Breast epithelium (tissue), 4 donors: ENCODE measurements at places on chromosomes 7 and 10. TPM values are rescaled to one million over a fixed set of nuclear protein-coding genes. Genes with fewer than 3 reads are reported as not detected.
A peak's percentile ranks its signal among the peaks of the same experiment; 100 is the strongest.

GRCh38 chr10:118753331-118754228, 1.2 kb downstream of the CACUL1 start:
- DNase-seq = peak; percentile 81

GRCh38 chr7:111363099-111363498, 199.2 kb downstream of the IMMP2L start:
- DNase-seq = no peak

GRCh38 chr10:8225187-8225586, 170.7 kb downstream of the GATA3 start:
- DNase-seq = no peak

- no peak for DNase-seq
Measured at GRCh38 chr10:53808677-53809372, 992.2 kb downstream of the PCDH15 start.

DNA sequence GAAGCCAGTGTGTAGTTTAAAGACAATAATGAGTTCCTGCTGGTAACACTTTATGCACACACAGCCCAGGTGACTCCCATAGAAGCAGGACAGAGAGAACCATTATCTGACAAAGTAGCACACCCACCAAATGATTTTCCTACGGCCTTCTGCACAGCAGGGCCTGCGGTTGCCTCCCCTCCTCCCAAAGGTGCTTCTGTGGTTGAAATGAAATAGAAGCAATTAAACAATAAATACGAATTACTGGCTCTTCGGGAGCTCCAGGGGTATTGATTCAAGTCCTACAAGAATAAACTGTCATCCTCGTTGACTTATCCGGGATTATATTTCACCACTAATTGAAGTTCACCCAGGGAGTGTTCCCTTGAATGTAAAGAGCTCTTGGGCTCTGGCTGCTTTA, 172.1 kb downstream of the ACTR3B start:
- DNase-seq = no peak

GRCh38 chr7:132577206-132578049, 1.2 kb upstream of the PLXNA4 start:
- DNase-seq = no peak

DNA sequence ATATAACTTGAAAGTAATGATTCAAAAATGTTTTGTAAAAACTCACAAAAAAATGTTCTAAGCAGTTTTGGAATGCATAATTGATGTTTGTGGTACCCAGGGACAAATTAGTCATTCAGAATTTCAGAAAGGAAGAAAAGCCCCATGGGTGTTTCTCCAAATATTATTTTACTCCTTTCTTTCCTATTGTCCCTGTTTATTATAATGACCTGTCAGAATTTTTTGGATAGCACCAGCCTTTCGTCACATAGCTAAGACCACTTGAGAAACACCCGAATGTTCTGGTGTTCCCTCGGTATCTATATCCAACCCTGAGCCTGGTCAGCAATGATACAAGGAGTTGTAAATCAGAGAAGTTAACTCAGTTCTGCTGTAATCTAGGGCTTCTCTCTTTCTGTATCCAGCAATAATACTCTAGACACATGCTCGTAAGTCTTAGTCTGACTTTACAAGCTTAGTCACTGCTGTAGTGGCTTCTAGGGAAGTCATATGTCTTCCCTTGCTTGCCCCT, 64.8 kb upstream of the MEOX2 start:
- no peak for DNase-seq

GRCh38 chr7:128066395-128066794, 35.2 kb upstream of the LRRC4 start:
- no peak for DNase-seq

GRCh38 chr7:47043304-47043703, 538.6 kb downstream of the TNS3 start:
- DNase-seq = no peak

DNA sequence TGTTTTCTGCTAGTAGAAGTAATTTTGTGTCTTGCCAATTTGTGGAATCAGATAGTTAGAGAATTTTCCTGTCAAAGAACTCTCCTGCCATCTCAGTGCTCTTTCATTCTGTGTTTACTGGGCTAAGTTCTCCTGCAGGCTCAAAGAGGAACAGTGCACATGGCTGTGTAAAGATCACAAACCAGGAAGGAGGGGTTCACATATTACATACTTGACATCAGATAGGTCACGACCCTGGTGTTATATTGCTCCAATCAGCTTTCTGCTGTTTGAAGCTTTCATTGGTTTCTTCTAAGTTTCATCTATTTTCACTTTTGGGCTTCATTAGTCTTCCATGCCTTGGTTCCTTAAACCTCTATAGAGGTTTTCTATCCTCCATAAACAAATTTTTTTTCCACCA, 13.5 kb upstream of the ELMO1 start:
- DNase-seq = no peak

DNA sequence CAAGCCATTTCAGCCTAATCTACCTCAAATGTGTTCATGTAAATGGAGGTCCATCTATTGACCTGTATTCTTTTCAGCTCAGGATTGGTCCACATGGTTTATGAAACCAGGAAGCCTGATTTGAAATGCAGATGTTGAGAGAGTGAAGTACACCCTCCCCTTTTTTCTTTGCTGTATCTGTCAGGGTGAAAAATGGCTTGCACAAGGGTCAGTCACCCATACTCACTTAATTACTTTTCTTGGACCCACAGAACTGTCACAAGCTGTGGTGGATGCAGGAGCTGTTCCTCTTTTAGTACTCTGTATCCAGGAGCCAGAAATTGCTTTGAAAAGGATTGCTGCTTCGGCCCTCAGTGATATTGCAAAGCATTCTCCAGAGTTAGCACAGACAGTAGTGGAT, 41.2 kb downstream of the SPAG6 start:
- DNase-seq = no peak

GRCh38 chr10:87092861-87093631, 1.6 kb downstream of the GLUD1 start:
- no peak for DNase-seq

DNA sequence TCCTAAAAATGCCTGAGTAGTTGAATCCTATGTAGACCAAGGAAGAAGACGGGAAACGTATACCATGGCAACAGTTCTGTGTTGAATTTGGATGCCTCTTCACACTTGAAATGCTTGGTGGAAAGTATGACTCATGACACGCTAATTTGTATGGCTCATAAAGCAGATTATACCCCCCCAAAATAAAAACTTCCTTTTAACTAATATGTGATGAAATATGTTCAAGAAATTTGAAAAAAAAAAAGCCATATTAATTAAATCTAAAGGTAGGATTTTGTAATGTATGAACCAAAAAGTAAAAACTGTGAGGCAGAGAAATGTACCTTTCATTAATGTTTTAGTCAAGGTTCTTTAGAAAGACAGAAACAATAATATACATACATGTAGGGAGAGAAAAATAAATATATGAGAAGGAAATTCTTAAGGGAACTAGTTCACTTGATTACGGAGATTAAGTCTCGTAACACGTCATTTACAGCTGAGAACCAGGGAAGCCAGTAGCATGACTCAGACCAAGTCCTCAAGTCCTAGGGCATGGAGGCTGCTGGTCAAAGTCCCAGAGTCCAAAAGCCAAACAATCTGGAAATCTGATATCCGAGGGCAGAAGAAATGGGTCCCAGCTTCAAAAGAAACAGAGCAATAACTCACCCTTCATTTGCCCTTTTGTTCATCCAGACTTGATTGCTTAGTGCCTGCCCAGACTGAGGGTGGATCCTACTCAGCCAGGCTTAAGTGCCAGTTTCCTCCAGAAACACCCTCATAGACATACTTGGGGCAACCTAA, 485.1 kb downstream of the SEMA3D start:
- DNase-seq = no peak

GRCh38 chr7:39811161-39811614, 138.9 kb upstream of the CDK13 start:
- peak; percentile 28 for DNase-seq

DNA sequence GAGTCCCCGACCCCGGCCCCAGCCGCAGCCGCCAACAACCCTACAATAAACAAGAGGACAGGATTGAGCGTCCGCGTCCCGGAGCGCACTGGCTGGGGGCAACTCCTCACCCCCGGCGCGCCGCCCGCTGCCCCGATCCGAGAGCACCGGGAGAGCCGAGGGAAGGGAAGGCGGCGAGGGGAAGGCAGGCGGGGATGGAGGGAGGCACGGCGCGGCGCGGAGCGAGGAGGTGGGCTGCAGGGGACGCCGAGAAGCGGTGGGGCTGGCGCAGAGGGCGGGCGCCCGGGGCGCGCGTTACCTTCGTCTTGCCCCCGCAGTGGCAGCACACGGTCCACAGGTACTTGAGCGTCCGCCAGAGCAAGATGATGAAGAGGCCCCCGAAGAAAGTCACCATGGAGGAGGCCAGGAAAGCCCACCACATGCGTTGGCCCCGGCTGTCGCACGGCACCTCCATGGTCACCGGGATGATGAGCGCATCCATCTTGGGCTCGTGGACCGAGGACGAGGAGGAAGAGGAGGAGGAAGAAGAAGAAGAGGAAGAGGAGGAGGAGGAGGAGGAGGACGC, 559 bp downstream of the KCNMA1 start:
- DNase-seq = no peak

GRCh38 chr7:1845536-1846311, 175.6 kb downstream of the ELFN1 start:
- peak; percentile 38 for DNase-seq

GRCh38 chr10:32953277-32953927, 4.6 kb downstream of the ITGB1 start:
- DNase-seq = no peak

DNA sequence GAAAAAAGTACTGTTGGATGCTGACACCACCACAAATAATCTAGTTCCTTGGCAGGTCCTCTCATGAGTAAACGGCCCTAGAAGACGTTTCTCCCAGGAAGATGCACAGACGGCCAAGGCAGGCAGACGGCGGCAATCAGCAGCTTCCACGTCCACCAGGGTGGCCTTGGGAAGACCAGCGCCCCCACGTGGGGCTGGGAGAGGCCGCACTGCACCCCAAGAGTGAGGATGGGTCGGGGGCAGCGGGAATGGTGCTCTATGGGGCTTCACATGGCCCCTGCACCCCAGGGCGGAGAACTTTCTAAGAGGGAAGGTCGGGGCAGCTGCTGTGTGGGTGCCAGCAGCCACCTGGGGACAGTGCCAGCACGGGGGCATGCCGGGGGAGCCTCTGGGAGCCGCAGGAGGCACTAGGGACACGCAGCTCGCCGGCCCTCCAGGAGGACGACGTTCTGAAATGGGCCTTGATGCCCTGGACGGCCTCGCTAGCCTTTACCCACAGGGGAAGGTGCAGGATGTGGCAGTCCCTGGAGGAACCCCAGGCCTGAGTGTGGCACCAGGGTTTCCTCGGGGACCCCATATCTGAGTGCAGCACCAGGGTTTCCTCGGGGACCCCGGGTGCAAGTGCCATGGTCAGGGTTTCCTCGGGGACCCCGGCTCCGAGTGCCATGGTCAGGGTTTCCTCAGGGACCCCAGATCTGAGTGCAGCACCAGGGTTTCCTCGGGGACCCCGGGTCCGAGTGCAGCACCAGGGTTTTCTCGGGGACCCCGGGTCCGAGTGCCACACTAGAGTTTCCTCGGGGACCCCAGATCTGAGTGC, 539.9 kb downstream of the DNAJB6 start:
- DNase-seq = no peak

DNA sequence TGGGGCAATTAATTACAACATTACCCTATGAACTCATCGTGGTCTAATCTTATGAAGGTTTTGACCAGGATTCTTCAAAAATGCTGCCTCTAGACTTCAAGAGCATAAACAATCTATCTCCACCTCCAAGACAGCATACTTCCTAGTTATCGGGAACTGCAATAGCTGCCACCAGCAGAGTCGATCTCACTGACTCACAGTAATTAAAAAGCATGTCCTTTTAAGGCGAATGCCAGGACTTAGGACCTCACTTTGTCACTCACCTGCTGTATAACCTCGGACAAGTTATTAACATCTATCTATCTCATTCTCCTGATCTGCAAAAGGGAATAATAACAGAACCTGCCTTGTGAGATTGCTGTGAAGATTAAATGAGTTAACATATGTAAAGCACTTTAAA, 666.0 kb upstream of the COBL start:
- DNase-seq = no peak

DNA sequence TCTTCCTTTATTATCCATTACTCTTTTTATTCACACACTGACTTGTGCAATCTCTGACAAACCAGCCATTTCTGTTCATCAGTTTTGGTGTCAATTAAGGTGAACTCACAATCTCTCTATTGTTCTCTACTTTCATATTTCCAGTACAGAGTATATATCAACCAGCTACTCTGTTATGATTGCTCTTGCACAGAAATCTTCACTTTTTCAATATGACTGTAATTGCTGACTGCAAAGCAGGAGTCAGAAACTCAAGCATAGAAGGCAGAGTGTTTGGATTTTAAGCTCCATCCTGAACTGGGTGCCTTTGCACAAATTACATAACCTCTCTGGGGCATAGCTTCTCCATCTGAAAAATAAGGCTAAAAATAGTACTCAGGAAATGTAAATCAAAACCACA, 1042.0 kb downstream of the GRM8 start:
- no peak for DNase-seq

DNA sequence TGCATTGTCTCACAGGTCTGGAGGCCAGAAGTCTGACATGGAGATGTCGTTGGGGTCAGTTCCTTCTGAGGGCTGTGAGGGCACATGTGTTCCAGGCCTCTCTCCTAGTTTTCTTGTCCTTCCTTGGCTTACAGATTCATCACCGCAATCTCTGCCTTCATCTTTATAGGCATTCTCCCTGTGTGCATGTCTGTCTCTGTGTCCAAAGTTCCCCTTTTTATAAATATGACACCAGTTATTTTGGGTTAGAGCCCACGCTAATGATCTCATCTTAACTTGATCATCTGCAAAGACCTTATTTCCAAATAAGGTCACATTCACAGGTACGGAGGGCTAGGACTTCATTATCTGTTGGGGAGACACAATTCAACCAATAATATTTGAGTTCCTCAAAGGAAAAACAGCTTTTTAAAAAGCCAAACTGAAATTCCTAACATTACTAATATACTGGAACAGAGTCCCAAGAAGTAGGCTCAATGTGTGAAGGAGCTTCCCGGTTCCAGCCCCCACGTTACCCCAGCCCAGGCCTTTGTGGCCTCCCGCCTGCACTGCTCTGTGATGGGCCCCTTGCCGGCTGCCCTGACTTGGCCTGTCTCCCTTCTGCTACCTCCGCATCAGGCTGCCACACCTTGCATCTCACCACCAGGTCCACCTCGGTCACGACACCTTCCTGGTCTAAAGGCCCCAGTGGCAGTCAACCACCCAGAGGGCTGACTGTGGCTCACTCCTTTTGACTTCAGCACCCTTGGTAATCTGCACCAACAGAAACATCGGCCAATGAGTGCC, 142.7 kb downstream of the KCNMA1 start:
- no peak for DNase-seq

- no peak for DNase-seq
Measured at GRCh38 chr10:9992661-9993060, 1025.0 kb upstream of the CELF2 start.

- no peak for DNase-seq
Measured at GRCh38 chr7:143492799-143493739, 15.4 kb downstream of the TAS2R41 start.

The FKBP9 gene
- total RNA-seq = 236 TPM

The AKR1C8 gene
- total RNA-seq = 0.73 TPM

The EN2 gene
- total RNA-seq = 0.33 TPM

The CCAR1 gene
- total RNA-seq = 60.6 TPM

The RP9 gene
- 17.0 TPM for total RNA-seq

The SFRP4 gene
- total RNA-seq = 27.2 TPM

The PRKAR2B gene
- 34.7 TPM for total RNA-seq

The OPN4 gene
- not detected for total RNA-seq

The MDFIC gene
- total RNA-seq = 29.9 TPM

The ITIH2 gene
- 2.0 TPM for total RNA-seq

The LRRC17 gene
- total RNA-seq = 8.2 TPM

The HOGA1 gene
- total RNA-seq = 1.9 TPM

The ZC3HAV1L gene
- 12.5 TPM for total RNA-seq

The FANK1 gene
- 13.8 TPM for total RNA-seq

The NUDT13 gene
- 4.2 TPM for total RNA-seq

The SLC26A5 gene
- 3.6 TPM for total RNA-seq
